ENCODE measurements at places on chromosomes 6 and 20.

DNA sequence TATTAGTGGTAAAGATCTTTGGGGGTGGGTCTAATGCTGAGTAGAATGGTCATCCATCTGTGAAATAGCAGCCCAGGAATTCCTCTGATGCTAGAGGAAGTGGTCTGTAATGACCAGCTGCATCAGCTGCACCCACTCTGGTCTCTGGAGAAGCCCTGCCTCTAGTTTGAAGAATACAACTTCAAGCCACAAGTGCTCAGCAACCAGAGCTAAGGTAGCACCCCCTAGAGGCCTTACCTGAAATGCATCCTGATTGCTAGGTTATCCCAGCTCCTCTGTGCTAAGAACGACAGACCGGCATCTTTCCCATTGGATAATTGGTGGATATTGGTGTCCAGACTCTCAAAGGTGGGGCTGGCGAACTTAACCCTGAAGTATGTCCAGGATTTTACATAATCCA, 58.2 kb downstream of the DNAH8 start:
- DNase-seq = no peak

DNA sequence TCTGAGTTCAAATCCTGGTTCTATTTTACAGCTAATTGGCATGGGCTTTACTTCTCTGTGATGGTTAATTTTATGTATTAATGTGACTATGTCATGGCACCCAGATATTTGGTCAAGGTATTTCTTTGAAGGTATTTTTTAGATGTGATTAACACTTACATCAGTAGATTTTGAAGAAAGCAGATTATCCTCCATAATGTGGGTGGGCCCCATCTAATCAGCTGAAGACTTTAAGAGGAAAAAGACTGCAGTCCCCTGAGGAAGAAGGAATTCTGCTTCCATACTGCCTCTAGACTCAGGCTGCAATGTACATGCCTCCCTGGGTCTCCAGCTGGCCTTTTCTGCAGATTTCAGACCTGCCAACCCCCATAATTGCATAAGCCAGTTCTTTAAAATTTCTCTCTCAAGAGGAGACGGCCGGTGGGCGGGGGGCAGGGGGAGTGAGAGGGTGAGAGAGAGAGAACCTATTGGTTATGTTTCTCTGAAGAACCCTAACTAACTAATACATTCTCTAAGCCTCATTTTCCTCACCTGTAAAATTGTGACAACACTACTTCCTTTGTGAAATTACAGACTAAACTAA, 338.2 kb upstream of the PRDM1 start:
- no peak for DNase-seq

GRCh38 chr6:91436448-91436847, 849.6 kb upstream of the MAP3K7 start:
- DNase-seq = no peak

GRCh38 chr20:64233725-64234124, 21.8 kb upstream of the PCMTD2 start:
- DNase-seq = no peak

- DNase-seq = no peak
These were observed 181.9 kb downstream of the TBC1D7 start for GRCh38 chr6:13146442-13146841.

- DNase-seq = no peak
These were observed 313.1 kb downstream of the LRFN2 start for GRCh38 chr6:40274058-40274457.

DNA sequence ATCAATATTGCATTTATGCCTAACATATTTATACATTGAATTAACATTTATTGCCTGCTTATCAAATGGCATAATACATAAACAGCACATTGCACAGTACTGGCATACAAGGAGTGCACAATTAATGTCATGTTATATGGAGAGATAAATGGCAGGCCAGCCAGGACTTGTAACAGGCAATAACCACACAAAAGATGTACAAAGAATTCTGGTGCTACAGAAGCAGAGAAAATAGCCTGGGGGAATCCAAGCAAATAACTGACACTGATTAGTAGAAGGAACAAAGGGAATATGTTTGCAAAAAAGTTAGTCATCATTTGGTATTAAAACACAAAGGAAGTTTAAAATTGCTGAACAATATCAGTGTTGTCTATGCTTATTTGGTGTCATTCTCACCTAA, 27.3 kb downstream of the COL21A1 start:
- DNase-seq = no peak

DNA sequence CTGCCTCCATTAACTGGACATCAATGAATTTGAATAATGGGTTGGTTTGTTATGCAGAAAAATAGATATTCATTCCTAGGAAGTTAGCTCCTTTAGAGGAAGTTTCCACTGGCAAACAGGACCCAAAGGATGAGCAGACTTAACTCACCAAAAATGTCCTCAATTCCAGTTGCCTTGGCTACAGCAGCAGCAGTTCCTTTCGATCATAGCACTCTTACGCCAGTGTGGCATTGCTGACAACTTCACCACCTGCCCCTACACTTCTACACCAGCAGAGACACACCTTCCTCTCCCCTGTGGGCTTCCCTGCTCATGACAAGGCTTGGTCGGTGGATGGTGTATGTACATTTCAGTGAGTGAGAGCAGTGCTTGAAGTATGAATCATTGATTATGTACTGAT, 532.8 kb downstream of the QKI start:
- DNase-seq = no peak

DNA sequence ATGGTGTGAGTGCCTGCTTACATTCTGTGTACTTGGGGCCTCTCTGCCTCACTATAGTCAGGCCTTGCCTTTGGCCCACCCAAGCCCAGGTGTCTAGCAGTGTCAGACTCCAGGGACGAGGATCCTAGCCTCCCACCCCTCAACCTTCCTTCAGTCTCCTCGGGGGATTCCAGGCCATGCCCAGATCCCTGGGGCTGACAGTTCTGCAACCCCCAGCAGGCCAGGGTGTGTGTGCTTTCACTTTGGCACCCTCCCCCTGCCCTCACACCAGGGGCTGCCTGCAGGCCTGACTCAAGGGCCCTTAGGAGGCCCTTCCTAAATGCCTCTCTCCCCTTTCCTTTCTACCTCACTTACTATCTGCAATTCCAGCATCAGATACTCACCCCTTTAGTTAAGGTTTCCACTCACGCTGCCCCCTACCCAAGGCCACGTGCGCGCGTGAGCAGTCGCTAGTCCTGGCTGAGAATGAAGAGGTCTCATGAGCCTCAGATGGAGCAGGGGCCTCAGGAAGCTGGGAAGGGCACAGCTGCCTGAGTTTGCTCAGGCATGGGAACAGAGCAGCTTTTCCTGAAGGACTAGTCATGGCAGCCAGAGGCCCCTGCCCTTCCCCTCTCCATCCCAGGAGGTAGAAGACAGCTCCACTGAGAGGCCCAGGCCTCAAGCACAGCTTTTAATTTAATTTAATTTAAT, 859 bp upstream of the CLPS start:
- no peak for DNase-seq

GRCh38 chr6:13554929-13555333, 19.5 kb upstream of the SIRT5 start:
- DNase-seq = peak; percentile 17

- DNase-seq = no peak
These were observed 641.0 kb upstream of the GJE1 start for GRCh38 chr6:141491684-141492083.

- DNase-seq = no peak
These were observed 1.9 kb downstream of the MAPK14 start for GRCh38 chr6:36029464-36029863.

DNA sequence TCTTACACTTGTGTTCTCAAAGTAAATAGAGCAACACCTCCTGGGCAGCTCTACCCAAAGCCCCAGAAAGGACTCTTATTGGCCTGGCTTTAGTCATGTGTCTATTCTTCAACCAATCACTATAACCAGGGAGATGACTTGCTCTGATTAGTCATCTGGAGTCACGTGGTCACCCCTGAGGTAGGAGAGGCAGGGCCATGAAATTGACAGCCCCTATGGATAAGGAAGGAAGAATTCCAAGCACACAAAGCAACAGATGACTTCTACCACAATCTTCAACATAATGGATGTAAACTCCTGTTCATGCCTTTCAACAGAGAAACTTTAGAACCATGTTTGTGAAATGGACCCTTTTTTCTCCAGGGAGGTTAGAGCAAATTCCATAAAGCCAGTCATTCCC, 24.6 kb upstream of the EYA2 start:
- no peak for DNase-seq

DNA sequence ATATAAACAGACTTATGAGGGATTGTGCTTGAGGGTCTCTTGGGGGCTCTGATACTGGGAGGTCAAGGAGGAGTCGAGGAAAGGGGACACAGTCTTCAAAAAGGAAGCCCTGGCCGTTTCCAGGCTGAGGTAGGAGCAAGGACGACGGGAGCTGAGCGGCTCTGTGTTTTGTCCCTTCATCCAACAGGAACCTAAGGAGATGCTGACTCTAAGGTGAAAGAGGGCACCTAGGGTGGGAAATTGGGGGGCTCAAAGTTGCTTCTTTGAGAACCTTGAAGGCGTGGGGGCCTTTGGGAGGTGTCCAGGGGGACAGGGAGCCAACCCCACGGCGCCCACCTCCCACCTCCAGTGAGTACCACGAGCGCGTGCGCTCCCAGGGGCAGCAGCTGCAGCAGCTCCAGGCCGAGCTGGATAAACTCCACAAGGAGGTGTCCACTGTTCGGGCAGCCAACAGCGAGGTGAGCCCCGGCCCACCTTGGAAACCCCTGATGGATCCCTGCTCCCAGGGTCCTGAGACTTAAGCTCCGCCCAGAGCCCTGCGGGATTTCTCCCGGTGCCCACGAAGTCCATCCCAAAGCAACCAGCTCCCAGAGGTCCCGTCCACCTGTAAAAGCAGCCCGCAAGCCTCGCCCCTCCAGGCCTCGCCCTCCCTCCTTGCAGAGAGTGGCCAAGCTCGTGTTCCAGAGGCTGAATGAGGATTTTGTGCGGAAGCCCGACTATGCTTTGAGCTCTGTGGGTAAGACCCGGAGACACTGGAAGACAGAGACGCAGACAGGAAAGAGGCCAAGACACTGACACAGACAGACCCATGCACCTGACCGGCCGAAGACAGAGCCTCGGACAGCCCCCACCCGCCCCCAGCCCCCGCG, 2.9 kb downstream of the SPAG4 start:
- DNase-seq = peak; percentile 15

- DNase-seq = no peak
These were observed 234.5 kb downstream of the LRFN2 start for GRCh38 chr6:40352527-40353170.

DNA sequence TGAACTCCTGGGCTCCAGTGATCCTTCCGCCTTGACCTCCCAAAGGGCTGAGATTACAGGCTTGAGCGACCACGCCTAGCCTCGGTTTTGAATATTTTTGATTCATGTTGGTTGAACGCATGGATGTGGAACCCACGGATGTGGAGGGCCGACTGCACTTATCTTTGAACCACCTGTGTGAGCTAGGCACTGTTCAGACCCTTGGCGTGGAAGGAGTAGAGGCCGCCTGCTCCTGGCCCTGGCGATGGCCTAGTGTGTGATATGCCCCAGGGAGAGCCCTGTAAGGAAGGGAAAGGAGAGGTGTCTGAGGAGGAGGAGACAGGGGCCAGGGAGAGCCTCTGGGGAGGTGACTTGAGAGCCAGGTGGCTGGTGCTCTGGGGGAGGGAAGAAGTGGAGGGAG, 64.3 kb downstream of the BCAS4 start:
- DNase-seq = no peak

- DNase-seq = no peak
These were observed 16.7 kb downstream of the TAB2 start for GRCh38 chr6:149334201-149334600.

DNA sequence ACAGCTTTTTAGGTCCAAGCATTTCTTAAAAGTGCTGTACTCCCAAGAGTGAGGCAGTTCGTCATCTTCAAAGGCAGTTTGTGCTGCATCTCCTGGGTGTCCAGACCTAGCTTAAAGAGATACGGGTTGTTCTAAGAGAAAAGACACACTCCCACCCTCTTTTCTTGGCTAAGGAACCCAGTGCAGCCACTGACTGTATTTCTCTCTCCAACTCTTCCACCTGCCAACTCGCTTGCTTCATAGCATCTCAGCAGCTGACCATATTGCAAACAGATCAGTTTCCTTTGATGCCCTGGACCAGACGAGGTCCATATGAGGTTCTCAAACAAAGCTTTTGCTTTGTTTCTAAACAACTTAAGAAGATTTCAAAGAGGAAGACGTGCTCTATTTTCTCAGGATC, 101.1 kb downstream of the ISM1 start:
- no peak for DNase-seq

- DNase-seq = no peak
These were observed 2.9 kb downstream of the ARG1 start for GRCh38 chr6:131575834-131576478.

- DNase-seq = no peak
These were observed 212.7 kb downstream of the BCKDHB start for GRCh38 chr6:80319196-80319595.

DNA sequence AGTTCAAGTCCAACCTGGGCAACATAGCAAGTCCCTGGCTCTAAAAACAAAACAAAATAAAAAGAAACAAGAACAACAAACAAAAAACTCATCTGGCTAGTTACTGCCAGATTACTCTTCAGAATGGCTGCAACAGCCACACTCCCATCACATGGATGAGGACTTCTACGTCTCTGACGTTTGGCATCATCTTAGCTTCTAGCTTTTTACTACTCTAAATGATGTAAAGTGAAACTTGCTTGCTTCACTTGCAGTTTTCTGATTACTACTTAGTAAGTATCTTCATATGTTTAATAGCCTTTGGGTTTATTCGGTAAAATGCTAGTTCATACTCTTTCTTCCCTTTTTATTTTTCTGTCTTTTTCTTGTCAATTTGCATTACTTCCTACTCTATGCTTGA, 161.1 kb upstream of the CARMIL1 start:
- DNase-seq = no peak

DNA sequence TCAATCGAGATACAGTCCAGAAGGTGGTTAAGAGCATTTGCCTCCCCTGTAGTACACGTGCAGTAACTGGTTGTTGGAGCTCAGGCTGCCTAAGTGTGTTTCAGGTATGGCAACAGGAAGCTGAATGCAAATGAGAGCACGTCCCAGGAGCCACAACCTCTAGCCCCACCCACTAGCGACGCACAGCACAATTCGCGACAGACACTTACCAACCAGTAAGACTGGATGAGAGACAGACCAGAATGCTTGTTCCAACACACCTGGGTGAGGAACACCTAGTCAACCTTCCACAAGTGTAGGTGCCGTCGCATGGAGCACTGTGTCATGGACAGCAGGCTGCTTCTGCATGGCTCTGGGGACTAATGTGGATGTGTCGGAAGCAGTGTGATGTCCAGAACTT, 7.2 kb upstream of the SERPINB1 start:
- no peak for DNase-seq

DNA sequence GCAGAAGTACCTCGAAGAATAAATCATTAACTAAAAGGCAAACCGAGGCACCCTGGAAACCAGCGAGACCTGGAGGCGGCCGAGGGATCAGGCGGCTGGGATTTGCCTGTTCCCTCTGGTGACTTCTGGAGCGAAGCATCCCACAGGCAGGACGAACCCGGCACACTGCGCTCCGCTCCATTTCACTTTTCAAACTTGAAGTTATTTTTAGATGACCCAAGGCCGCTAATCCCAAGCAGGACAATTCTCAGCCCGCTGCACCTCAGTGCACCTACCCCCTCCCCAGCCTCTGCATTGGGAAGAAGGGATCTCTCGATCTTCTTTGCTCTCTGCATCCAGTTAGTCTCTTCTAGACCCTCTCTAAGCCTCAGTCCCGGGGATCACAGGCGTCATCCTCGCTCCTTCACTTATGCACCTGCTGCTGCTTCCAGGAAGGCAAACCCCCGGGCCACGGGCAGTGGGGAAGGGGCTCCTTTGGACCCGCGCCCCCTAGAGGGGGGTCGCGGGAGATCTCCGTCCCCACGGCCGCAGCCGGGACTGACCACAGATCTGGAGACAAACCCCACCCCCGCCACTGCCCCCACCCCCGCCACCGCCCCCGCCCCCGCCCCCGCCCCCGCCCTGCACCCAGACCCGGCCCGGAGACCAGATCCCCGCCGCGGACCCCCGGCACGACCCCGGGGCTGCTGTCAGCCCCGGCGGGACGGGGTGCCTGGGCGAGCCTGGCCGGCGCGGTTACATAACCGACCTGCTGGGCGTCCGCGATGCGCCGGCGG, 636 bp downstream of the RCAN2 start:
- DNase-seq = no peak
